ENCODE measurements at places on chromosomes 5 and 9.

- no peaks in the 10 kb centered on the region for H3K36me3 ChIP-seq
- H3K4me1 ChIP-seq = no peaks in the 10 kb centered on the region
- no peak overlapping the region for H3K4me3 ChIP-seq
- DNase-seq = no peak
Observed at GRCh38 chr9:1331546-1332038, 281.4 kb downstream of the DMRT2 start.

- no peaks in the 10 kb centered on the region for H3K4me1 ChIP-seq
- no peaks in the 10 kb centered on the region for H3K36me3 ChIP-seq
- no peak overlapping the region for H3K4me3 ChIP-seq
- DNase-seq = no peak
- no peak overlapping the region for H3K27ac ChIP-seq
Observed at GRCh38 chr9:71795097-71795813, 26.9 kb upstream of the CEMIP2 start.

DNA sequence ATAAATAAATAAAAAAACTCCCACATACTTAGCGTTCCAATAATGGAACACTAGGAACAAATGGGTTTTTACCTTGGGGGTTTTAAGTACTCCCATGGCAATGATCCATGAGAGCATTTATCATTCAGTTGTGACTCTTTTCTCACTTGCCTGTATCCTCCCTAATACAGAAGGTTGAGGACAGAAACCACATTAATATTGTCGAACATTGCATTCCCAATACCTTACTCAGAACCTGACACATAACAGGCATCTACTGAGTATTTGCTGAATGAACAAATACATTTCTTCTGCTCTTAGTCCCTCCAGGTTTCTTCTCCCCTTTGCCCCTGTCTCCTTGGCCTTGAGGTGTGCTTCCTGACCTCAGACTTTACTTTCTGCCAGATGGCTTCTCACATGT lies 175.9 kb downstream of the CEMIP2 start:
- H3K27ac ChIP-seq = no peak overlapping the region
- no peaks in the 10 kb centered on the region for H3K4me1 ChIP-seq
- no peak for DNase-seq
- no peaks in the 10 kb centered on the region for H3K36me3 ChIP-seq
- H3K27me3 ChIP-seq = no peaks in the 10 kb centered on the region
- H3K4me3 ChIP-seq = no peak overlapping the region

GRCh38 chr5:55650386-55650785 lies 61.7 kb downstream of the SLC38A9 start:
- peaks cover 13% of the 10 kb centered on the region for H3K36me3 ChIP-seq
- H3K27me3 ChIP-seq = no peaks in the 10 kb centered on the region
- H3K4me3 ChIP-seq = no peak overlapping the region
- DNase-seq = no peak
- H3K27ac ChIP-seq = no peak overlapping the region
- H3K4me1 ChIP-seq = no peaks in the 10 kb centered on the region

DNA sequence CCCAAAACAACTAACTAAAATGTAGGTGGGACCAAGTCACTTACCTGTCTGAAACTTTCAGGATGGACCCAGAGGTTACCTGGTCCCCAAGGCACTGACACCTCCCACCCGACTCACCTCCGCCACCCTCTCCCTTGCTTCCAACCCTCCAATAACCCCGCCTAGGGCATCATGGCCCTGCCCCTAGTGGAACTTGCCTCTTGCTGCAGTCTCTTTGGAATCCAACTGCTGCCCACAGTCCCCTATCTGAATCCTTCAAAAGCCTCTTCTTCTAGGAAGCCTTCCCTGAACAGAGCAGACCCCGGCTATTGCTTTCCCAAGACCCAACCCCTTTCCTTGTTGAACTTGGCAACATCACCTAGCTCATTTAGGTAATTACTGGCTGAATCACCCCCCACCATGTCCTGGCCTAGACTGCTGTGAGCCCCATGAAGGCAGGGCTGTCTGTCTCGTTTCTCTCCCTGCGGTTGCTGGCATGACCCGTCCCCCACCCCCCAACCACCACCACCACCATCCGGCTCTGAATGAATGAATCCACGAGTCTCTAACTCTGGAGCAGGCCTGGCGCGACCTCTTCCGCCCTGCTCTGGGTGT lies 9.4 kb downstream of the CRB2 start:
- no peak overlapping the region for H3K27ac ChIP-seq
- H3K4me3 ChIP-seq = no peak overlapping the region
- DNase-seq = no peak

DNA sequence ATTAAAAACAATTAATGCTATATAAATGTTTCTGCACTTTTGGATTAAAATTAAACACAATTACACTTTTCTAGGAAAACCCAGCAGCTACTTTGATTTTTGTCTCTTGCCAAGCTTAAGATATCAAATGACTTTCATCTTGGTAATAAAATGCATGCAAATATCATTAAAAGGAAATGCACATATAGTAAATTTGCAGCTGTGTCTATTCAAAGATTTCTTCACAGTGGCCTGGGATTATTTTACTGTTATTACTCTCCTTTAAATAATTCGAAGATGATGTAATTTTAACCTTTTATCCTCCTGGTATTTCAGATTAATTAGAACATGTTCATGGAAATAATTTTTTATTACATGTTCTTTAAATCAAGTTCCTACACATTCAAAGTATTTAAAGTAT lies 529.5 kb upstream of the RGMB start:
- H3K4me3 ChIP-seq = no peak overlapping the region
- H3K27me3 ChIP-seq = no peaks in the 10 kb centered on the region
- DNase-seq = no peak
- no peaks in the 10 kb centered on the region for H3K4me1 ChIP-seq
- H3K36me3 ChIP-seq = no peaks in the 10 kb centered on the region
- no peak overlapping the region for H3K27ac ChIP-seq

DNA sequence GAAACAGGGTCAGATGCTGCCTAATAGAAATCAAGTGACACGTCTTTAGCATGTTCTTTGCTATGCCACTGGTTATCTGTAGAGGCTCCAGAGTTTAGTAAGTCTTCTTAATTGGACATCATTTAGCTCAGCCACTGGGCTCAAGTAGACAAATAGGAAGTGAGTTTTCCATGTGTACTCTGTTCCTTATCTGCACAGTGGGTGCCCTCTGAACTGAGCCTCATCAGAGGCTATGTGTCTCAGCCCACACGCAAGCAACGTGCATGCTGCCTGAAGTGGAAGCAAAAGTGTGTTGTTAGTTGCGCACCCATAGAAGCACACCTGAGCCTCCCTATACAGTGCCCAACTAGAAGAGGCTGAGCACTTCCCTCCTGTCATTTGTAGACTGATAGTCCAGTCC lies 134.7 kb downstream of the SEMA5A start:
- DNase-seq = no peak
- H3K4me3 ChIP-seq = no peak overlapping the region
- H3K36me3 ChIP-seq = no peaks in the 10 kb centered on the region

GRCh38 chr5:151345808-151346478 lies 1.4 kb downstream of the SLC36A2 start:
- no peak for DNase-seq
- H3K27me3 ChIP-seq = peaks cover 30% of the 10 kb centered on the region
- H3K4me3 ChIP-seq = no peak overlapping the region
- peaks cover 5% of the 10 kb centered on the region for H3K4me1 ChIP-seq
- no peaks in the 10 kb centered on the region for H3K36me3 ChIP-seq

- no peaks in the 10 kb centered on the region for H3K27me3 ChIP-seq
- no peak overlapping the region for H3K27ac ChIP-seq
- no peaks in the 10 kb centered on the region for H3K36me3 ChIP-seq
- no peak overlapping the region for H3K4me3 ChIP-seq
- peaks cover 12% of the 10 kb centered on the region for H3K4me1 ChIP-seq
- DNase-seq = no peak
Observed at GRCh38 chr5:66982470-66982869, 214.1 kb downstream of the CD180 start.

GRCh38 chr9:35691757-35692301 lies 2.1 kb upstream of the TPM2 start:
- DNase-seq = no peak
- H3K4me1 ChIP-seq = peaks cover 28% of the 10 kb centered on the region
- H3K27ac ChIP-seq = peak overlapping the region; percentile 84
- H3K27me3 ChIP-seq = no peaks in the 10 kb centered on the region
- no peak overlapping the region for H3K4me3 ChIP-seq

GRCh38 chr9:81787747-81788632 lies 98.6 kb upstream of the TLE1 start:
- H3K36me3 ChIP-seq = no peaks in the 10 kb centered on the region
- H3K4me3 ChIP-seq = no peak overlapping the region
- H3K4me1 ChIP-seq = no peaks in the 10 kb centered on the region

DNA sequence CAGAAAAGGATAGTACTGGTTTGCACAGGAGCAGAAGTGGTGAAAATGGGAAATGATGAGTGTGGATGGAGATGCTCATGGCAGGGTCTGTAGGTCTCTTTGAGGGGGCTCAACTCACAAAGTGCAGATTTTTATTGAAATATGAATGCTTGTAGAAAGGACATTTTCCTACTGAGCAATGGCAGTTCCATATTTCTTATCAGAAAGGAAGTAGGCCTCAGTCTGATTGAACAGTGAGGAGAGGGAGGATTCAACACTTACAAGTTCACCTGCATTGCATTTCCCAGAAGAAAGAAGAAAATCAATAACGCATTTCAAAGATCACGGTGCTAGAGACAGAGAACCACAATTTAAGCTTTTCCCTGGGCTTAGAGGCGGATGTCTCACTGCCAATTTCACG lies 49.2 kb downstream of the ANXA2R start:
- DNase-seq = no peak
- peak overlapping the region; percentile 58 for H3K4me3 ChIP-seq
- peaks cover 60% of the 10 kb centered on the region for H3K27me3 ChIP-seq
- H3K36me3 ChIP-seq = no peaks in the 10 kb centered on the region
- no peaks in the 10 kb centered on the region for H3K4me1 ChIP-seq

DNA sequence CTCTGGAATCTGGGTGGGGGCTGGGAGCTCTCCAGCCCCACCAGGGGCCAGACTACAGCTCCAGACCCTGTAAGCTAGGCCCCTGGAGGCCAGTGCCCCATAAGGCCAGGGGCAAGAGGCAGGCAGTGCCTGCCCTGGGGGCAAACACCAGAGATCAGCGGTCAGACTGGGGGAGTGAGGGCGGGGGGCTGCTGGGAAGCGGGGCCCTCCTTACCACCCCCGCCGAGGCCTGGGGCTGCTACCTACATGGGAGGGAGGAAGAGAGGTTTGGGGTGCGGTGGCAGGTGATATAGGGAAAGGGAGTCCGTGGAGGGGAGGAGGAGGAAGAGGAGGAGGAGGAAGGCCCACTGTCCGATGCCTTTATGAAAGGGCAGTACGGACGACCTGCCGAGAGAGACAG lies 12.7 kb downstream of the PRR7 start:
- H3K36me3 ChIP-seq = peaks cover 24% of the 10 kb centered on the region
- peaks cover 29% of the 10 kb centered on the region for H3K4me1 ChIP-seq
- H3K27ac ChIP-seq = no peak overlapping the region

DNA sequence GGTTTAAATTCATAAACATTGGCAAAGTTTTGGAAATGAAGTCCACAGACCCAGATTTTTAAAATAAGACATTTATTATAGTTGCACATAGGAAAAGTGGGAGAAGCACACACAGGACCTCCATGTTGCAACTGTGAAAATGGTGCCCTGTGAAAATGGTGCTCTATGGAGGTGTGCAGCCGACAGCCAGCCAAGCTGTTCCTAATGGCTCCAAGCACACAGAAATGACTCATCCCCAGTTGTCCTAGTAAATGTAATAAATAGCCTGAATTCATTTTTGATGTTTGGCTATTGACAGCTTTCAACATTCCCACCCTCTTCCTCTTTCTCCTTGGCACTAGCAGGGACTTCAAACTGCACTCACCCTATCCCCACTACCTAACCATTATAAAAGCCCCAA lies 590.9 kb downstream of the CAAP1 start:
- no peaks in the 10 kb centered on the region for H3K27me3 ChIP-seq
- H3K4me1 ChIP-seq = no peaks in the 10 kb centered on the region
- H3K27ac ChIP-seq = no peak overlapping the region
- no peaks in the 10 kb centered on the region for H3K36me3 ChIP-seq
- no peak for DNase-seq

DNA sequence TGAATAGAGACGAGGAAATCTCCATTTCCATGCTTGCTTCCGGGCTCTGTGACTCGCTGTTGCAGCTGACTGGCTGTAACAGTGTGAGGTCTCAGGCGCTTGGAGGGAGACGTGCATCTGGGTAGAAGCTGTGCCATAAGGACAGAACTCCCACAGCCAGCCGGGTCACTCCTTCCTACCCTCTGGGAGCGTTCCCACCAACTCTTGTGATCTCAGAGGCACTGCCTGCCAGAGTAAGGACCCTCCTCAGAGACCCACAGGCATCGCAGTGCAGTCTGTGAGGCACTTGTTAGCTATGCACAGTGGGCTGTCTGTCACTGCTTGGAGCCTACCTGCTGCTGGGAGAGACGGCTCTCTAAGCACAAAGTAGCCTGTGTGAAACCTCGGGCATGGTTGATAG lies 203.4 kb upstream of the SEMA6A start:
- peaks cover 8% of the 10 kb centered on the region for H3K4me1 ChIP-seq
- no peaks in the 10 kb centered on the region for H3K27me3 ChIP-seq
- no peaks in the 10 kb centered on the region for H3K36me3 ChIP-seq
- H3K4me3 ChIP-seq = no peak overlapping the region
- DNase-seq = no peak

- no peak overlapping the region for H3K4me3 ChIP-seq
- no peak overlapping the region for H3K27ac ChIP-seq
- H3K4me1 ChIP-seq = peaks cover 12% of the 10 kb centered on the region
- H3K27me3 ChIP-seq = no peaks in the 10 kb centered on the region
Observed at GRCh38 chr5:53613061-53613460, 52.6 kb downstream of the NDUFS4 start.
